Activated naive CD8-positive, alpha-beta T cell treated with anti-CD3 and anti-CD28 coated beads, Interleukin-2, amount 10 ng/mL, durations not matched to agents 7 days and 5 days (primary cell): ENCODE measurements at places on chromosomes 12 and 14. TPM values are rescaled to one million over a fixed set of nuclear protein-coding genes. Genes with fewer than 3 reads are reported as not detected.

The SOX5 gene
- not detected for total RNA-seq

The NEMP1 gene
- total RNA-seq, result 52.9 TPM

DNA sequence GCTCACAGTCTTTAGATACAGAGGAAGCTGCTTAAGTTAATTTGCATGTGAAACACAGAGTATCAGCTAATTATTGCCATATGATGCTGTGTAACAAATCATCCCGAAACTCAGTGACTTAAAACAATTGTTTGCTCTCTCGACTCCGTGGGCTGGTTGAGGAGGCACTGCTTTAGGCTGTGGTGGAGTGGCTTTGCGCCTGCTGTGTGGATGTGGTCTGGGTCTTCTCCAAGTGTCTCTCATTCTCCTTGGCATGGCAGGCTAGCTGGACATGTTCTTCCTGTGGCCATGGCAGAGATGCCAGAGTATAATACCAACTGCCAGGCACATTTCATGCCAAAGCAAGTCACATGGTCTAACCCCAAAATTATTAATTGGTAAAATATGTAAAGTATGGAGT, 40.9 kb downstream of the PELI2 start:
- DNase-seq, result no peak

GRCh38 chr12:11882301-11883019, 188.3 kb upstream of the BCL2L14 start:
- DNase-seq, result no peak

DNA sequence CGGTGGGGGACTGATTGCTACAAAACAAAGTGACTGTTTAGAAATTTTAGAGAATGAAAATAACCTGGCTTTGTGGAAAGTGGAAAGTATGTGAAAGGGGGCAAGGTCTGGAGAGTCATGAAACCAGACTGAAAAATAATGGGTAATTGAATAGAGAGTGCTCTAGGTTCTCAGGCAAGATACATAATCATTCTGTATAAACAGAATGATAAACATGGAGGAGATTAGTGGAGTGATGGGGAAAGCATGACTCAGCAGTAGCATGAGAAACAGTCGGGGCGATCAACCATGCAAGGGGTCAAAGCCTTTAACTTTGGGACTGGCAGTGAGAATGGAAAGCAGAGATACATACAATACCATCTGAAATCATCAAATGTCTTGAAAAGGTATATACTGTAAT, 332.5 kb downstream of the CCER1 start:
- no peak for DNase-seq

- DNase-seq, result no peak
Observed at GRCh38 chr14:68477110-68477455, 315.8 kb downstream of the ZFP36L1 start.
